8988T (cell line): ENCODE measurements at places on chromosomes 1 and 21.

- DNase-seq = no peak
These were observed 8.8 kb upstream of the COG2 start for GRCh38 chr1:230633469-230633868.

GRCh38 chr1:1004780-1005697 lies 5.1 kb upstream of the HES4 start:
- no peak for DNase-seq

- DNase-seq = no peak
These were observed 59.7 kb downstream of the MEF2D start for GRCh38 chr1:156440654-156441437.

DNA sequence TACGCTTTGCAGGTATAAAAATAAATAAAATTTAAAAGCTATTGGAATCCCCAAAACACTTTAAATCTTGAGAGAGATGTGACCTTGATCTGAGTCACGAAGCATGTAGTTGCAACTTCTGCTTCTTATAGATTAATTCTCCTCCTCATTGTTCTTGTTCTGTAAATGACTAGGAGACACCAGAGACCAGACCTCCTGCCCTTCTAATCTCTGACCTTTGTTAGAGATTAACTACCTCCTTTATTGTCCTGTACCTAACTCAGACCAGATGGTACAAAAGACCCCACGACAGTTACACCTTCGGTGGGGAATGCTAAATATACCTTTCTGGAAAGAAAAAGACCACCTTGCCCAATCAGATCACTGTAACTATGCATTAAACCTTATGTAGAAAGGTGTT lies 76.9 kb upstream of the NEK2 start:
- no peak for DNase-seq

GRCh38 chr1:190119683-190120082 lies 358.0 kb downstream of the BRINP3 start:
- no peak for DNase-seq

- no peak for DNase-seq
These were observed 6.3 kb downstream of the IKBKE start for GRCh38 chr1:206476591-206476990.
